ENCODE measurements at places on chromosomes 11 and 22.

GRCh38 chr22:49994361-49995040, 18.1 kb downstream of the IL17REL start:
- no peak for DNase-seq

- DNase-seq = no peak
Observed at GRCh38 chr11:117877120-117877784, 794 bp upstream of the FXYD6 start.

DNA sequence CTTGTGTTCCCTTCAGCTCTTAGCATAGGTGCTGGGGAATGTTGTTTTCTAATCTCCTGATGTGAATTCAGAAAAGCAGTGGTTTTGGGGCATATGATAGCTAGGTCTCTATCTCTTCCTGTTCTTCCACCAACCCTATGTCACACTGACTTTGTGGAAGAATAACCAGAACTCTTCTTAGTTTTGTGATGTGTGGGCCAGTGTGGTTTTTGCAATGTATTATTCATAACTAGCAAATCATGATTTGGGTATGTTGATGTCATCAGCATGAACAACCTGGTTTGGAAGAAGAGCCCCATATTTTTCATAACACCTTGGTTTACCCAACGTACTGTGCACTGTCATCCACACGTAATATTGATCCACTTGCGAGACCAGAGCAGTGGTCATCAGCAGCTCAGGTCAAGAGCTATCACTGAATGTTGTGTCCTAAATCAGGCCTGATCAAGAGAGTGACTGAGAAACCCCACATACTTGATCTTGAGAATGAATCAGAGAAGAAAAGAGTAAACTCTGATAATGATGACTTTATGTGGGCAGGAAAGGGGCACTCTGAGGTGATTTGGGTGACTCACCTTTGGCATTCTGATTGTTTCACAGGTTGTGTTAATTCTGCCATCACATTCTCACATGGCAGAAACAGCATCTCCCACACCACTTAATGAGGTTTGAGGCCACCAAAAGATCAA, 19.4 kb upstream of the MS4A6E start:
- no peak for DNase-seq

- DNase-seq = no peak
Observed at GRCh38 chr11:45021692-45022141, 71.0 kb upstream of the TP53I11 start.

DNA sequence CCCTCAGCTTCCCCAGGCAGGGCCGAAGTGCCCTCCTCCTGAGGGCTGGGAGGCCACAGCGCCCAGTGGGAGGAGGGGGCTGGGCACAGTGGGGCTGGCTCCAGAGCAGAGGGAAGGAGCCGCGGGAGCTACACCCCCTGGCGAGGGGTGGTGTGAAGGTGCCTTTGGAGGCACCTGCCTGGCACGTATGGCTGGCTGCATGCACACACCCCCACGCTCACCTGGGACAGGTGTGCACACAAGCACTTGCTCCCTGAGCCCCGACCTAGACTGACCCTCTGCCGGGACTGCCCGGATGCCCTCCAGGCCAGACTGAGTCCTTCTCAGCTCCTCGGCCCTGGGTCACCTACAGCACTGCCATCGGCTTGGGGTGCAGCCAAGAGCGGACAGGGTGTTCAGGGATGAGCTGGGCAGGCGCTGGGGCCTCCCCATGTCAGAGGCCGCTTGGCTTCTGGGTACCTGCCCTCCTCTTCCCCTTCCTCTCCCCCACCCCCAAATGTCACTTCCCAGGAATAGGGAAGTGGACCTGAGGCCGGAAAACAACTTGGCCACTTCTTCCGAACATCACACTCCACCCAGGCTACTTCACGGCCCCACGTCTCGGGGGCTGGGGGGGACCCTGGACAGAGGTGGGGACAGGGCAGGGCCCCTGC, 7.4 kb upstream of the PIM3 start:
- DNase-seq = no peak

DNA sequence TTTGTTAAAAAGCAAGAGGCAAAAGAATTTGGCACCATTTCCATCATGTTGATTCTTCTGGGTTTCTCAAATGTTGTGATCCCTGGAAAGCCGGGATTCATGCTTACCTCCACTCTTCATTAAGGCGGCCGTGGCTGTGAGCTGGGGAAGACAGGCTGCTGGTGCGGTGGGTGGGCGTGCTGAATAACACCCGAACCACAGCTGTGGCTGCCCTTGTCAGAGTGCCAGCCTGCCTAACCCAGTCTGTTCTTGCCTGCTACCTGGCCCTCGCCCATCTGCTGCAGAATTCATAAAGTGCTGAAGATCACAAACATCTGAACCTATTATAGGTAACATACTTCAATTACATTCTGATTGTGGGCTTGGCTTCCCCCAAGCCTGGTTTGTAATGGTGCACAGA, 95.8 kb upstream of the RCN1 start:
- no peak for DNase-seq

- no peak for DNase-seq
Observed at GRCh38 chr11:79768343-79768742, 327.5 kb upstream of the TENM4 start.

GRCh38 chr11:118856314-118856713, 27.4 kb upstream of the CXCR5 start:
- DNase-seq = no peak

GRCh38 chr11:84865791-84866535, 761.2 kb downstream of the DLG2 start:
- no peak for DNase-seq

- no peak for DNase-seq
Observed at GRCh38 chr22:50031189-50032091, 18.9 kb upstream of the IL17REL start.

- DNase-seq = no peak
Observed at GRCh38 chr11:100592619-100593260, 94.3 kb upstream of the ARHGAP42 start.

DNA sequence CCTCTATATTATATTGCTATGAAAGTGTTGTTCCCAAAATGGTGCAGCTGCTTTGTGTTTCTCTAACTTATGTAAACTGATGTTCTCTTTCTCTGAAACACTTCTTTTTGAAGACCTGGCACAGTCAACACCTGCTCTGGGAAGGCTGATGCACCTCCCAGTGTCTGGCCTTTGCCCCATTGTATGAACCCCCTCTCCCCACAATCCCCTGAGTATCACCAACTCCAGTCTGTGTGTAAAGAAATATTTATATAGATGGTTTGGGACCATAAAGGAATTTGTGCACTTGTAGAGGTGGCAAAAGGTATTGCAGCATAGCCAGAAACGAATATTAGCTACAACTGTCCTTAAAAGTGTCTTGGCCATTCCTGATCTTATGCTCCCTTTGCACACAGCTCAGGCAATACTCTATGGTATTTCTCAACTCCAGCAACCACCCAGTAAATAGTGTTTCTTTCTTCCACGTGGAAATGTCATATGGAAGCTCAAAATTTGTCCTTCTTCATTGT, 365.2 kb upstream of the DDI1 start:
- no peak for DNase-seq

GRCh38 chr22:41636467-41636866, 15.4 kb downstream of the XRCC6 start:
- no peak for DNase-seq

DNA sequence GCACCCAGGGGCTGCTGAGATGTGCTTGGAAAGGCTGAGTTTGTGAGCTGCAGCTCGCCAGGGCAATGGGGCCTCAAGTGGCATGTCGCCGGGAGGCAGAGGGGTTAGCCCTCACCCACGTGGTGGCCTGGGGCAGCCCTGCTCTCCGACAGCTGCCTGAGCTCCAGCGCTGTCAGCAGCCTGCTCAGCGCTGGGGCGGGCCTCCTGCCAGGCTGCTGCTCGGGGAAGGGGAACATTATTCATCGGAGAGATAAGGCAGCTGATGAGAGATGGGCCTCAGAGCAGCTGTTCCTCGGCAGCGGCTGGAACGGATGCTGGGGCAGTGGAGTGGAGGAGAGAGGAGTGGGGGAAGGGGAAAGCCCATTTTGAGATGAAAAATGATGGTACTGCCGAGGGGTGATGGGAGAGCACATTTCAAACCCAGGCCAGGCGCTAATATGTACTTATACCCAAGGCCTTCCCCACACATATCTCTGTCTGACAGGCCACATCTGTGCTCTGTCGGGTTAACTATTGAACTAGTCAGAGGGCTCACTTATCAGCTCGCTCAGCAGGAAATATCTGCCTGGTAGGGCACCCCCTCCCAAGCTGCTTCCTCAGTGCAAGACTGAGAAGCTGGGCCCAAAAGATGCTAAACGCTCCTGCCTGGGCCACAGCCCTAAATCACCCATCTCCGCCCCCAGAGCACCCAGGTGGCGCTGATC, 79.5 kb downstream of the TIMP3 start:
- DNase-seq = no peak

DNA sequence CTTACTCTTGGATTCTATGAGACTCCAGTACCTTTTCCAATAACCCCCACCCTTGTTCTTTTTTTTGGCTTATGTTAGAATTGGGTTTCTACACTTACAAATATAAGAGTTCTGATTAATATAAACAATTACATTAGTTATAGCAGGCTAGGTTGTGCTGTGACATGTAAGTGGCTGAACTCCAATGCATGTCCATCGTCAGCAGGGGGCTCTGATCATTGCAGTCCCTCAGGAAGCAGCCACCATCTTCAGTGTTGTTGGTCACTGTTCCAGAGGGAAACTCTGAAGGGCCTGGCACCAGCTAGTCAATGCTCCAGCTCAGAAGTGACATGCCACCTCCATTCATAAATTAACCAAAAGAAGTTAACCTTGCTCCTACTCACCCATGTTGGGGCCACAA, 5.6 kb downstream of the LIPT2 start:
- no peak for DNase-seq

DNA sequence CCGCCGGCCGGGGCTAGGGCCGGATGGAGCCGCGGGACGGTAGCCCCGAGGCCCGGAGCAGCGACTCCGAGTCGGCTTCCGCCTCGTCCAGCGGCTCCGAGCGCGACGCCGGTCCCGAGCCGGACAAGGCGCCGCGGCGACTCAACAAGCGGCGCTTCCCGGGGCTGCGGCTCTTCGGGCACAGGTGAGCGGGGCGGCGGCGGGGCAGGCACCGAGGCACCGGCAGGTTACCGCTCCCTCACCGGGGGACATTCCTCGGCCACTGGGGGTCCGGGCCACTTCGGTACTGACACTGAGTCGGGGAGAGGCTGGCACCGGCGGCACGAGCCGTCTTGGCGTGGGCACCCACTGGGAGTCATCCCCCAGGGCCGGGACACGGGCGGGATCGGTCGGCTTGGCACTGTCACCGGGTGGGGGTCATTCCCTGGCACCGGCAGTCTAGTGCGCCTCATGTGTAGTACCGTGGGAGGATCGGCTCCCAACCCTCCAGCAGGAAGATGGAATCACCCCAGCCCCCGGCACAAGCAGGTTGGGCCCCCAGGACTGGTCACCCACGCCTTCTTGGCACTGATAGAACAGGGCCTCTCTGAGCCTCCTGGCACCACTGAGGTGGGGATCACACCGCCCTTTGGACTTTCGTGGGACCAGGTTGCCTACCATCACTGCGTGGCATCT, 511 bp downstream of the DGKZ start:
- DNase-seq = no peak

DNA sequence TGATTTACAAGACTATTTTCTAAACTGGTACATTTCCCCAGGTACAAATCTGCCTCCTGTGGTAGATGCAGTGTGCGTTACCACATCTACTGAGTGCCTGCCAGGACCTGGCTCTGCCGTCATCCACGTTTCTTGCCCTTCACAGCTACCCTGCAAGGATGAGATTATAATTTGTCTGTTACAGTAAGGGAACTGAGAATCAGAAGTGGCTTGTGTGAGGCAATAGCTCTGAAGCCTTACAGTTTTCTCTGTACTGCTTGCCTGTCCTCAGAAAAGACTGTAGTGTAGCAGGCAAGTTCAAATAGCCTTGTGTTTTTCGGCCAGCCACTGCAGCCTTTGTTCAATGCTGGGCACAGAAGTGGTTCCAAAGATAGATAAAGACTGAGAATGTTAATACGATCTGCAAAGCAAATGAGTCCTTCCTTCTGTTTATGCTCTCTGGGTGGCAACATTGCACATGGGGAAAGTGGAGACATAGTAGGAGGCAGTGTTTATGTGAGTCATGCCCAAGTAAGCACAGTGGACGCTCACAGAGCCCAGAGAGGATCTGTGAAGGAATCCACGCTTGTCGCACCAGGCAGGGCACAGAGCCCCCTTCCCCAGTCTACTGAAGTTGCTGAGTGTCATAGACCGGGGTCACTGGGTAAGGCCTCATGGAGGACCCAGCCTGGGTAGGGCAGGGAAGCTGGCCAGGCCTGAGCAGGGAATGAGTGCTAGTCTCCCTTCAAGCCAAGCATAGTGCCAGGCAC, 49.1 kb downstream of the MICAL2 start:
- no peak for DNase-seq

DNA sequence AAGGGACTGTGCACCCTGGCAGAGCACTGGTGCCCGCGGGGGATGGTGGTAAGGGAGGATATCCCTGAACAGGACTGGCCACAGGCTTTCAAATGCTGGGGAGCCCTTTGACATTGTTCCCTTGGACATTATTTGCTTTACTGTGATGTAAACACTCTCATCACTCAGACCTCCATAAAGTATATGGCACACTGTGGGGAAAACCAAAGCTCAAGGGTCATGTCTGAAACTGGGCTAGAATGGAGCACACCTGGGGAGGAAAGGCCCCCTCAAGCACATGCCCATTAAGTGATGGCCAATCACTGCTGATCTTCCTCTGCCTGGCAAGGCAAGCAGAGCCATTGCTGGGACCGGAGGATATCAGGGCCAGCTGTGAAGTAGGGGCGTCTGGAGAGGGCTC, 60.9 kb upstream of the TENM4 start:
- DNase-seq = no peak

GRCh38 chr11:58958500-58958899, 19.2 kb downstream of the GLYATL1 start:
- DNase-seq = no peak

DNA sequence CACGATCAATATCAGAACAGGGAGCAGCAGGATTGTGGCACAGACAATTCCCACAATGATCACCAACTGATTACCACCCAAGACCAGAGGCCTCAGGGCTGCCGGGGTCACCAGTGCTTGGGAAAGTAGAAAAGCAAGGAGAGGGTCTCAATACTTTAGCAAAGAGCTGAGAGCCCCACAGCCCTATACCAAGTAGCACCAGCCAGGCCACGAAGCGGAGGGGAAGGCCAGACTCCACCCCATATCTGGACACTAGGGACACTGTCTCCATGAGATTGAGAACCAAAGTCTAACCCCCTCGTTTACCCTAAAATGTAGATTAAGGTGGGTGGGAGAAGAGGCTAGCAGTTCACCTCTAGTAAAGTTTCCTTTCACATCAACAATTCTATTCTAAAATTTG, 24.1 kb upstream of the SCN2B start:
- no peak for DNase-seq

DNA sequence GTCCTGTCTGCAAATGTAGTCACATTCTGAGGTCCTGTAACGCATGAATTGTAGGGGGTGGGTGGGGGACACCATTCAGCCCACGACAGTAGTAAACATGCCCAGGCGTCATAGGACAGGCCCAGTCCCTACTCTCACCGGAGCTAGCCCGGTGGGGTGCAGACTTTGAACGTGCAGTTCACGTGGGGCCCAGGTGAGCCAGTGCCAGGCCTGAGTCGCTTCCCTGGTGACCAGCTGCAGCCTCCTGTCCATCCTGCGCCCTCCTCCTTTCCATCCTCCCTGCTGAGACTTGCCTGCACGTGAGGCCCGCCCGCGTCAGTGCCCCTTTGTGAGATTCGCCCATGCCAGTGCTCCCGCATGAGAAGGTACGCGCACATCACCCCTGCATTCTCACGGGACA, 116.8 kb downstream of the WNT7B start:
- DNase-seq = no peak

- DNase-seq = no peak
Observed at GRCh38 chr22:48076008-48076407, 1313.6 kb downstream of the TBC1D22A start.

GRCh38 chr22:30668386-30668710, 673 bp upstream of the DUSP18 start:
- DNase-seq = no peak
